OCI-LY7 (cell line): ENCODE measurements at places on chromosomes 2 and 18. TPM values are rescaled to one million over a fixed set of nuclear protein-coding genes. Genes with fewer than 3 reads are reported as not detected.

DNA sequence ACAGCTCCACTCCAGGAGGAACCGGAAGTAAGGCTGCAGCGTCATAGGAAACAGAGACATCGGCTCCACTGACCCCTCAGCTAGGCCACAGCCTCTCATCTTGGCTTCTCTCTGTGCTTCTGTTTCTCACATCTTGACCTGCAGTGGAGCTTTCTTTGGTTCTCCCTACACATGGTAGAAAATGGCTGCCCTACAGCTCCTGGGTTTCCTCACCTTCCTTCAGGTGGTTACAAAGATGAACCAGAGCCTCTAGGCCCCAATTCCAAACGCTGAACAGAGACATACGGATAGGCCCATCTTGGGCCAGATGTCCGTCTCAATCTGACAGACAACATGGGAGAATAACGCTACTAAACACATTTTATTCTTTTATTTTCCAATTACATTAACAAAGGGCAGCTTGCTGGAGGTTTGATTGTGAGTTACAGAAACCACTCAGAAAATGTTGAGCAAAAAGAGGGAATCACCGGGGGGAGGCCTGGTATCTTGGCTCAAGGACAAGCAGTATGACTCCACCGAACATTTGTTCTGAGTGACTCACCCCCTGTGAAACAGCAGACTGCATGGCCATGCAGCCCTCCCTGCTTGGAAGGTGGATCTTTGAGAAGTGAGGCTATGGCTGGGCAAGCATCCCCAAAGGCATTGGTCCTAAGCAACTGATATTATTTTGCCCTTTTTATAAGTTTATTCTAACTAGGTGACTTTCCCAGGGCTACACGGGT lies 303.5 kb downstream of the CDCA7 start:
- no peak for DNase-seq

The DYNC1I2 gene
- total RNA-seq = 58.5 and 60.1 TPM in 2 replicates

The SOS1 gene
- 40.0 and 47.9 TPM in 2 replicates for total RNA-seq

DNA sequence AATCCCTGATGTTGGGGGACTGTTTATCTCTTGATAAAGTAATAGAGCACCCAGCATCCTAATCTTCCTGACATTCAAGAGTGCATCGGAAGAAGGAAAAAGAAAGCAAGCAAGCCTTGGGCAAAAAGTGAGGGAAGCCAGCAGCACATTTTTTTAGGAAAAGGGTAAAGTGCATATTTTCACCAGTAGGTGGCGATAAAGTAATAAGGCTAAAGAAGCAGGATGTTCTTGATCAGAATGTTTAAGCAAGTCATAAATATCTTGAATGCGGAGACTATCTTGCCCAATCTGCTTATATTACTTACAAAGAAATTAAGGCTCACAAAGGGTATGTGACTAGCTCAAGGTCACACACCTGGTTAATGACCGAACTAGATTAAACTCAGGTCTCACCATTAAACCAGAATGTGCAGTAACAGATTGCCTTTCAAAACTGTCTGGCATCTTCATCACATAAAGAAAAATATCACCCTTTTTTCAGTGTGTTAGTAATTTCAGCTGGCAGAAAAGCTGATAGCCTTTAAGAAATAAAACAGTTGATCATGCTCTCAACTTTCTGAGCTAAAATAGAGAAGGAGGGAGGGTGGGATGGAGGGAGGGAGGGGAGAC lies 83.8 kb downstream of the VIT start:
- peak; percentile 62 for DNase-seq

The NFATC1 gene
- 50.4 and 54.3 TPM in 2 replicates for total RNA-seq

The DSG1 gene
- total RNA-seq = not detected in 2 replicates

DNA sequence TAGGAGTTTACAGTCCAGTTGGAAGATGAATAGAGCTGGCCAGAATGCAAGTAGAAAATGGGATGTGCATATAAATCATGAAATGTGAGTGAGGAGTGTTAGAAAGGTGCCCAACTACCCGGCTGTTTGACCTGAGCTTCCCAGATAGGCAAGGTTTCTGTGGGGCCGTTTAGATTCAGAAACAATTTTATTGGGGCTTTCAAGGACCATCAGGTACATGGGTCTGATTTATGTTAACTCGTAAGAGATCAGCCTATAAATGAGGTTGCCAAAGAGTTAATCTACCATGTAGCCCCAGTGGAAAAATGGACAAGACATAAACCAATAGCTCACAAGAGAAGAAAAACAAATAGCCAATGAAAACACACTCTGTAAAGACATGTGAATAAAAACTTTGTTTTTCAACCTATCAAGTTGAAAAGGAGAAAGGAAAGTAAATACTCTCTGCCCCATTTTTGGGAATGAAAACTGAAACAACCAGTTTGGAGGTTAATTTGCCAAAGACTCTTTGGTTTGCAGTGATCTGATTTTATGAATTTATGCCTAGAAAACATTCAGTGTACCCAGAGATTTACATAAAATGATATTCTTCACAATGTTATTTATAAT lies 77.4 kb downstream of the TMEM247 start:
- no peak for DNase-seq

- no peak for DNase-seq
These were observed 143.9 kb downstream of the CYP26B1 start for GRCh38 chr2:72003796-72004195.

- no peak for DNase-seq
These were observed 92.4 kb upstream of the COPS8 start for GRCh38 chr2:236993286-236993685.

DNA sequence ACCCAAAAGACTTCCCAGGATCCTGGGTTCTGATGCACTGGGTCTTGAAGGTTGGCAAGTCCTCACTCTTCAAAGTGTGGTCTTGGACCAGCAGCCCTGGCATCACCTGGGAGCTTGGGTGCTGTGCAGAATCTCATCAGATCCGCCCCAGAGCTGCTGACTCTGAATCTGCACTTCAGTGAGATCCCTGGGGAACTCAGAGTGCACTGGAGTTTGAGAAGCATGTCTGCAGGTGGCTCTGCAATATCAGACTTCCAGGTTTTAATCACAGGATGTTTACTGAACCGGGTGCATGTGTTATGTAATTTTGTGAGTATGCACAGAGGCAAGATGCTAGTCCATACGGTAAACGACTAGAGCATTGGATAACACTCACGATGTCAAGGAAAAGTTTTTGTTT lies 58.0 kb upstream of the BOD1L2 start:
- DNase-seq = peak; percentile 87
